ENCODE measurements at places on chromosomes 12 and 14.

GRCh38 chr14:61460718-61461611 lies 139.6 kb downstream of the PRKCH start:
- DNase-seq = no peak

DNA sequence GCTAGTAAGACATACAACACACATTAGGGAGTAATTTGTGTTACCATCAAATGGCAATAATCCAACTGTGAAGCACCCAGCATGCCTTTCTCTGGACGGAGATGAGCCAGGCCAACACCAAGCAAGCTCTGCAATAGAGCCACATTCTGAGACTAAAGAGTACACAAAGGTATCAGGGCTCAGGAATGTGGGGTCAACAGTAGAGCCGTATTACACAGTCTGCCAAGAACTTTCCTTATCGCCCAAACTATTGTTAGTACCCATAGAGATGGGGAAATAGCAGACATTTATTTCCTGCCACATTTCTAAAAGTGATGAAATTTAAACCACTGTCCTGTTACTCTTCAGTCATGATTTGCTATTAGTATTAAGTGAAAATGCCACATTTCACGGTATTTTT lies 113.7 kb downstream of the BMP4 start:
- DNase-seq = no peak

DNA sequence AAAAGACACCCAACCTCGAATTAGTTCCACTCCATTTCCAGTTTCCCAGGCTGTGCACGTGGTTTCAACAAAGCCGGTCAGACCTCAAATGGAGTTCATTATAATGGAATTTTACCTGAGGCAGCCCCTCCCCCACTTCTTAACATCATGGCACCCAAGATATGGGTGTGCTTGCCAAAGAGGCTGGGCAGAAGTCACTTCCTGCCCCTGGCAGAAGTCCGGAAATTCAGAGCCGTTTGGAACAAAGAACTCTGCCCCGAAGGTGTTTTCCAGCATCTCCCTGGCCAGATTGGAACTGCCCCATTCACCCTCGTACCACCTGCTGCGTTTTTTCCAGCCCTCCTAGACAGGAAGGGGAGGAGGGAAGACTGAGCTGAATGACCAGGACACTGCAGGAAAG lies 8.2 kb downstream of the VDR start:
- DNase-seq = no peak

GRCh38 chr14:74265301-74265965 lies 26.2 kb downstream of the VSX2 start:
- DNase-seq = no peak

- peak; percentile 71 for DNase-seq
Measured at GRCh38 chr12:51721282-51721940, 127.1 kb downstream of the FIGNL2 start.

DNA sequence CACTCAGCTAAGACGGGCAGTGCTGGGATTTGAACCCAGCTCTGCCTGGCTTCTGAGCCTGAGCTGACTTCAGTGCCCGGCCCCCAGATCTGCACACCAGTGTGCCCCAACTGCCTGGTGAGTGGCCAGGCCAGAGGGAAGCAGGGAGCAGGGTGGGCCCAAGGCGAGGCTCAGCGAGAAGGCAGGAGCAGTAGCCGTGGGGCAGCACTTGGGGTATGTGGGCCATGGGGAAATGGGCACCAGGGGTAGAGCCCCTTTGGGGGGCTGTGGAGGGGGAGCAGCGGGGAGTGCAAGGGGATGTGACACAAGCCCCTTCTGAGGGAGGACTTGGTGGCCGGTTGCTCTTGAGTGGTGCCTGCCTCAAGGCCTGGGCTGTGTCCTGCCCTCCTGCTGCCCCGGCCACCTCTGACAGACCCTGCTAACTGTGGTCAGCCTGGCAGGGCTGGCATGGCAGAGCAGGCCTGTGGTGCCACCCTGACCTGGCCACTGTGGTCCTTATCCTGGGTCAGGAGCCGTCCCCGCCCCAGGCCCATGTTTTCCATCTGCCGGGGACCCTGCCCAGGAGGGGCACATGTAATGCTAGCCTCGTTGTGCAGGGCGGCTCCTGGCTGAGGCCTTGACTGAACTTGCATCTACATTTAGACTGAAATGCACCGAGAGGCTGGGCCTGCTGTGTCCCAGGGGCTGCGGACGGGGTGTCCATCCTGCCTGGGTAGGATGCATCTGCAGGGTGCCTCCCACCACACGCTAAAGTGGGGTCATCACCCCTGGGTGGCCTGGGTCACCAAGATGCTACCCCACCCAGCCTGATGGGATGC lies 90.5 kb downstream of the KIF26A start:
- no peak for DNase-seq

- no peak for DNase-seq
Measured at GRCh38 chr12:99147130-99147529, 500.4 kb upstream of the GARIN6 start.

DNA sequence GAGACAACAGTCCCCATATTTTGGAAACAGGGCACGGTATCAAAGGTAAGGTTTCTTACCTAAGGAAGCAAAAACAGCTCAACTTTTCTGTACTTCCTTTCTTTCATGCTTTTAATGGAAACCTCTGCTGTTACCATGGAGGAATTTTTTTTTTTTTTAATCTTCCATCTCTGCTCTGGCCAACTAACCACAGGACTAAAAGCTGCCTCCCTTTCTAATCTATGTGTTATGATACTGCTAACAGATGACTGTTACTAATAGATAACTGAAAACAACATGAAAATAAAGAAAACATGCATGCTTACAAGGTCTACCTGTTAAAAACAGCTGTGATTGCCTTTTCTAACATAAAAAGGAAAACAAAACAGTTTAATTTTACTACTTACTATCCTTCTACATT lies 168.4 kb downstream of the SOX5 start:
- no peak for DNase-seq

GRCh38 chr12:59320112-59320511 lies 275.7 kb upstream of the SLC16A7 start:
- no peak for DNase-seq

GRCh38 chr12:101878243-101878821 lies 952 bp downstream of the DRAM1 start:
- no peak for DNase-seq

All from AG08396 (cell line).